ENCODE measurements at places on chromosomes 1 and 21.

DNA sequence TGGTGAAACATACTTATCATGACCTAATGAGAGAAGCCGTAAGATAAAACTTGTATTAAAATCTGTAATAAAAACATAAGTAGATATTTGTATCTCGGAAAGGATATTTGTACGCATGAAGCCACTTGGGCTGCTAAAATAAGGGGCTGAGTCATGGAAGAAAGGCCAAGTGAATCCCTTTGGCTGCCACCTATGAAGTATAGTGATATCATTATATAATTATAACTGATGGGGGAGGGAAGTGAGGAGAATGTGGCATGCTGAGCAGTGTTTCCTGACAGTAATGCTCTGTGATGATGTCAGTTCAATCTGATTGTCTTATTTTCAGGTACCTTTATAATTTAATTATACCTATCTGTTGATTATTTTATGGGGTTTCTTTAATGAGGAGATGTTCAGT, 13.6 kb downstream of the RWDD3 start:
- no peak for DNase-seq

GRCh38 chr1:171911506-171911905, 70.2 kb downstream of the DNM3 start:
- DNase-seq = no peak

GRCh38 chr1:162902416-162902815, 41.4 kb upstream of the CCDC190 start:
- no peak for DNase-seq

DNA sequence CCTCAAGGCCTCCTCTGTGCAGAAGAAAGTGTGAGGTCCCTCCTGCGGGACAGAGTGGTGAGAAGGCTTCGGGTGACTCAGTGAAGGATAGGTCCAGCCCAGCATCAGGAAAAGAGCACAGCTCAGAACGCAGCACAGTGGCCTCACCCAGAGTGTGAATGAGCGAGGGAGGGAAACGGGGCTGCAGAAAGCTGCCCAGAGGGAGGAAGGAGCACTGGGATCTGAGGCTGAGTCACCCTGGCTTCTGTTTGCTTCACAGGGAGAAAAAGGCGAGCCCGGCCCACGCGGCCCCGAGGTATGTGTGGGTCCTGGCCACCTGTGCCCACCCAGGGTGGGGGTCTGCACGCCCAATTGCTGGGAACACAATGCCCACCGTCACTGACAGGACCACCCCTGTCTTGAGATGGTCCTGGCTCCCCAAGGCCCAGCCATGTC, 24.3 kb downstream of the COL6A2 start:
- no peak for DNase-seq

- DNase-seq = no peak
These were observed 49.0 kb downstream of the CLDN17 start for GRCh38 chr21:30117631-30118030.

DNA sequence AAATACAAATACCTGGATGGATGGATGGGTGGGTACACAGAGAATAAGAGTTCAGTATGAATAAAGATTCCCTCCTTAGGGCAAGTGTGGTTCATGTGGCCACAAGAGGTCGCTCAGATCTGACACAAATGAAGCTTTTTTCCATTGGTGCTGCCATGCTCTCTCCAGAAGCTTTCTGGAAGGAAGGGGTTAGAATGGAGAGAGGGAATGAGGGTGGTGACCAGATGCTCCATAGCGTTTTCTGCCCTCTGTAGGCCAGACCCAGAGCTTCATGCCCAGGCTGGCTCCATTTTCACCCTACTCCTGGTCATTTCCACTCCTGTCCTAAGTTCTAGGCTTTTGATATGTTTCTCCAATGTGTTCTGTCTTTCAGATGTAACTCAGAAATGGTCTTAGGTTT, 3.3 kb upstream of the FCRL6 start:
- peak; percentile 77 for DNase-seq

- DNase-seq = no peak
These were observed 367.7 kb upstream of the NEGR1 start for GRCh38 chr1:72649991-72650390.

DNA sequence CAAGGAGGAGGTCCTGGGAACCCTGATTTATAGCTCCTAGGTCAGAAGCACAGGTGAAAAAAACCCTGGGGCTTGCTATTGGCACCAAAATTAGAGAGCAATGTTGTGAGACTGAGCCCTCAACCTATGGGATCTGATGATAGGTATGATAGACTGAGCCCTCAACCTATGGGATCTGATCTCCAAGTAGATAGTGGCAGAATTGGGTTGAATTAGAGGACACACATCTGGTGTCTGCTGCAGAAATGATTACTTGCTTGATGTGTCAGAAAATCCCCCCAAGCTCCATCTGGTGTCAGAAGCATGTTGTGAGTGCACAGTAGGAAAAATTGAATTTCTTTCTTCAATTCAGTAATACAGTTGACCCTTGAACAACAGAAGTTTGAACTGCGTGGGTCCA, 62.4 kb downstream of the MAP3K21 start:
- DNase-seq = no peak

- DNase-seq = peak; percentile 82
These were observed 9.4 kb downstream of the MORN1 start for GRCh38 chr1:2381741-2382620.

DNA sequence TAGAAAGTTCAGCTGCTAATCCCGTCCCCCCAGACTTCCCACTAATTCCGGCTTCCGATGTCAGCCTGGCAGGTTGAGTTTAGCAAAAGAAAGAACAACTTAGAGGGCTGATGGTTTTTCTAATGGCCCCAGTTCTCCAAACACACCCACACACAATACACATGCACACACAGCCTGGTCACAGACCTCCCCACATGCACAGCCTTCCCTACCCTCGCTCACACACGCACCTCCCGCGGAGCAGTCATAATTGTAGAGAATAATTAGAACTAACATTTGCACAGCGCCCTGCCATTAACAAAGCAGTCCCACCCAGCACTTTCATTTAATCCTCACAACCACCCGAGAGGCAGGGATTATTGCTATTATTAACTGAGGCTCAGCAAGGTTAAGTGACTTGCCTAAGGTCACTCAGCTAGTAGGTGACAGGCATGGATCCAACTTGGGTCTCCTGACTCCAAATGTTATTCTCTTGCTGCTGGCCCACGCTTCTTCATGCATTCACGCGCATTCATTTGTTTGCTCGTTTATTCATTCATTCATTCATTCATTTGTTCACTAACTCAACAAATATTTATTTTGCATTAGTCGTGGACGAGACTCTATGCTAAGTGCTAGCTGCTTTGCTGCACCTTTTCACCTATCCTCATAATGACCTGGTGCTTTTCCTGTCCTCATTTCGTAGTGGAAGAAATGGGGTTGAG, 274.9 kb downstream of the FOXD2 start:
- DNase-seq = no peak

DNA sequence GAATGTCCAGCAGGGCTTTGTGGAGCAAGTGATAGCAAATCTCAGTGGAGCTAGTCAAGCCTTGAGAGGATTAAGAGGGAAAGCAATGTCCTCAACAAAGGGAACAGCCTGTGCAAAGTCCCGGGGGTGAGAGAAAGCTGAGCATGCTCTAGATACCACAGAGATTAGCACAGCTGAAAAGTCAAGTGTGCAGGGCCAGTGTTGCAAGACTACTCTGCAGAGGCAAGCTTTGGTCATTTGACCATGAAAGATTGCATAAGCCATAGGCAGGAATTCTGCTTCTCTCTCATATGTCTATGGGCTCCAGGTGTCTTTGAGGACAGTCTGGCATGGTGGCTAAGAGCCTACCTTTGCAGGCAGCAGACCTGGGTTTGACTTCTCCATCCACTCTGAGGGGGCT, 181.0 kb upstream of the JUN start:
- no peak for DNase-seq

DNA sequence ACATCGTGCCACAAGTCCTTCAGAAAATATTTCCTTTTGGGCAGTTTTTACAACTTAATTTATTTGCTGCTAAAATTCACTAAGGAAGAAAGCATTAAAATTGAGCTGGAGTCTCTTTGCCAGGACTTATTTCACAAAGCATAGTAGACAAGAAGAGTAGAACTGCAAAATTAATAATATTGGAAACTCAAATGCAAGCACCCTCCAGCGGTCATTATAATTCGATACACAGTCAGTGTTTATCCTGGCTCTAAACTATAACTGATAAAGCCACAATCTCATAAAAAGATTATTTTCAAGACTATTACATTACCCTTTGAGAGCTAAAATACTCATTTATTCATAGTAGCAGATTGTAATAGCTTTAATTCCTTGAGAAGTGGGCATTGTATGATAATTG, 655.4 kb downstream of the RWDD3 start:
- no peak for DNase-seq

DNA sequence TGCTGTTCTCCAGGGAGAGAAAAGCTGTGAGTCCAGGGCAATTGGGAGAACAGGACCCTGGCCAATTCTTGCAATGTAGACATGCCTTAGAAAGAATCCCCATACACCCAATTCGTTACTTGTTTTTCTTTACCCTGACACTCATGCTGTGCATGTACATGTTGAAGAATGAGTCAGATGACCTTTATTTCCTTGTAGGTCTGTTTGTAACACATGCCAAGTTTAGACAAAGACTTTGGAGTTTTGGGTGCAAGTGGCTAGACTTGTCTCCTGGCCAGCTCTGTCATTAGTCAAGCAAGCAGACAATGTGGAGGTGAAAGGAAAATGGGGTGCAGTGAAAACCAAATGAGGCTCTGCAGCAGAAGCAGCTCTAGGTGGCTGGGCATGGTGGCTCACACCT, 38.1 kb downstream of the GNPAT start:
- DNase-seq = no peak

Data from BE2C (cell line).